ENCODE measurements at places on chromosomes 11 and 22.
A peak's percentile ranks its signal among the peaks of the same experiment; 100 is the strongest.

- no peak for DNase-seq
These were observed 433.3 kb downstream of the BUD13 start for GRCh38 chr11:116339306-116340098.

DNA sequence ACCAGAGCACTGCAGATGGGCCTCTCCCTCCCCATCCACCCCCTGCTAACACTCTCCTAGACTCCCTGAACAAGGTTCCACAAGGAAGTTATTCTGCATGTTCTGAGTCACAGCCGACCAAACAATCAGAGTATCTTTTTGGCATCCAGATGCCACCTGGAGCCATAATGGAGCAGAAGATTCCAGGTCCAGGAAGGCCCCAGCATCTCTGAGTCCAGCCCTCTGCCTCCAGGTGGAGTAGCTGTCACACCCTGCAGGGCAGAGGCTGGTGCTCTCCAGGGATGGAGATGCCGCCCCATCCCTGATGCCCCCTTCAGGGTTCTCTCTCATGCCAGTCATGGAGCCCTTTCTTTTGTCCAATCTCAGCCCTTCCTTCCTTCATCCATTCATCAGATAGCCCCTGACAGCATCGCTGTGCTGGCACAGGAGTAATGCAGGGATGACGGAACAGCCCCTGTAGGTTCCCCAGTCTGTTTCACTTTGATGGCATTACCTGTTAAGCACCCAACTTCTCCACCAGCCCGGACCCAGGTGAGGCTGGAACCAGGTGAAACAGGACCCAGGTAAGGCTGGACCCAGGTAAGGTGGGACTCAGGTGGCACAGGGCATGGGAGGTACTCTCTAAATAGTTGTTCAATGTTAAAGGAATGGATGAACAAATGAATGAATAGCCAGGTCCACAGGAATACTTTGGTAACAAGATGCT lies 20.1 kb upstream of the TSKU start:
- DNase-seq = no peak

GRCh38 chr11:121930004-121930965 lies 185.7 kb downstream of the BLID start:
- no peak for DNase-seq

DNA sequence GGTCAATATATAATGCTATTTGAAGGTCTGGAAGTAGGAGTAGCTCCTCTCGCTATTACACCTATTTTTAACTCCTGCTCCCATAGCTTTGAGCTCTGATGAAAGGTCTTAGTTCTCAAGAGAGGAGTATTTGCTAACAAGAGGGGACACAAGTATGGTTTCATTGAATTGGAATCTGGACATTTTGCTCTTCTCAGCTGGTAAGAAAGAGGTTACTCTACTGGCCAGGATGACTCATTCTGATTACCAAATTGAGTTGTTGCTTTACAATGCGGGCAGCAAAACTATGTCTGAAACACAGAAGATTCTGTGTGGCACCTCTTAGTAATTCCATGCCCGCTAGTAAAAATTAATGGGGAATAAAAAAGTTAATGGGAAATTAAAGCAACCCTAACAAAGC lies 63.6 kb upstream of the EP300 start:
- no peak for DNase-seq

GRCh38 chr22:22800716-22801115 lies 86.9 kb upstream of the IGLL5 start:
- DNase-seq = no peak

DNA sequence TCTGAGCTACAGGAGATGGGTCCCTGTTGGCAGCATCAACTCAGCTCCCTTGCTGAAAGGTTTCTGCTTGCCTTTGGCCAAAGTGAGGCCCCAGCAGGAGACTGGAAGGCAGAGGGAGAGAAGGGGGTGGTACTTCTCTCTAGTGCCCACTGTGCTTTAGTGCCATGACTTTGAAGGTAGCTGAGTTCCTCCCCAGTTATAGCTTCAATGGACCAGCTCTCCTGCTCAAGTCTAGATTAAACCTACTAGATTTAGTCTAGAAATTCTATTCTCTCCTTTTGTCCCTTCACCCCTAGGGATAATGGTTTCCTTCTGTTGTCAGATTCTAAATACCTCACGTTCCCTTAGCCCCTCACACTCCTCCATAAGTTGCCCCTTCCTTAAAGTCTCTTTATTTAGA lies 119.2 kb downstream of the TIMP3 start:
- no peak for DNase-seq

DNA sequence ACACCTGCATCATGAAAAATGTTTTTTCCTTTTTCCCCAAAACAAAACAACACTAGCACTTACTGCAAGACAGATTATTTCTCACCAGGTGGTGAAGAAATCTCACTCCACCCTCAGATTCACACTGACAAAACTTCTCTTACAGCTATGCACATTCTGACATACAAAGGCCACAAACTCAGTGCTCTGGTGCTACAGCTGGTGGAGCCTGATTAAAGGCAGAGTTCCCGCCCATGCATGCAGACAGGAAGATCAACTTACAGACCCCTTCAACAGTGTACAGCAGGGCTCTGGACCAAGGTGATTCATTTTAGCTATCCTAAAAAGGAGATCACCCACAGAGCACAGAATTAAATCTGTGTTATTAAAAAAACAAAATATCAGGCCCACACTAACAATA lies 112.6 kb downstream of the CADM1 start:
- DNase-seq = no peak

- no peak for DNase-seq
These were observed 12.1 kb upstream of the ADORA2A start for GRCh38 chr22:24414984-24415945.

GRCh38 chr11:74696939-74697675 lies 34.1 kb downstream of the CHRDL2 start:
- no peak for DNase-seq

DNA sequence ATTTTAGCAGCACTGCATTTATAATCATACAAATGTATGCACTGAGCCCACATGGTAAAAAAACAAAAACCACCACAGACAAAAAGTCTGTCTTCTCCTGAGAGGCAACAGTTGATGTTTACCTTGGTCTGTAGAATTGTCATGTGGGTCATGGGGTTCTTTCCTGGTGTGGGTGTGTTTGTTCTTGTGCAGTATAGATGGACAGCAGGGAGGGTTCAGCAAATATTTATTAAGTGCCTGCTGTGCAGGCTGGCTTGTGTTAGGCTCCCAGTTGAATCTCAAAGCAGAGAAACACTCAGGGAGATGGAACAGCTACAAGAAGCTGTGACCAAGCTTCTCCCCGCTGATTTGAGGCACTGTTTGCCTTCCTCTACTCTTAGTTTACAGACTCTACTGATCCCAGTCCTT lies 82.2 kb downstream of the PISD start:
- no peak for DNase-seq

- DNase-seq = no peak
These were observed 5.4 kb upstream of the KCNJ4 start for GRCh38 chr22:38460426-38460840.

DNA sequence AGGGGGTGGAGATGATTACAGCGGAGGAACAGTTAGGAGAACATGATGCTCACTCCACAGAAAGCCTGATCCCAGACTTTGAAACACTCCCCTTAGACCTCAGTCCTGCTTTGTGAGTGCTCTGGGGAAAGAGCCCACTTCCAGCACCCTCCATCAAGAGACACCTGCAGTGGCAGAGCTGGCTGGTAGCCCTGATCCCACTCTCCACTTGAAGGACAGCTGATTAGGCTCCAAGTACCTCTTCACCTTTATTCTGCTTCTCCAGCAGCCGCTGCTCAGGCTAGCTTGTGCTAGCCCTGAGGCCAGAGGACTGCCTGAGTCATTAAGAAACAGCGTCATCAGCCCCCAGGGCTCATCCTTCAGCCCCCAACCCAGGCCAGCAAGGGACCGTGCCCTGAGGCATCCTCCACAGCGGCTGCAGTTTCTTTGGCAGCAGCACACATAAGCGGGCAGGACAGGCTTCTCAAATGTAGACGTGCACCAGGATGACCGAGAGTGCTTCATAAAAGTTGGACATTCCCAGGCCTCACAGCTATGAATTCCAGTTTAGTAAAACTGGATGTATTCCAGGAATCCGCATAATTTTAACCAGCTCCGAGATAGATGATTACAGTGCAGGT lies 146.0 kb upstream of the TBCEL start:
- no peak for DNase-seq

DNA sequence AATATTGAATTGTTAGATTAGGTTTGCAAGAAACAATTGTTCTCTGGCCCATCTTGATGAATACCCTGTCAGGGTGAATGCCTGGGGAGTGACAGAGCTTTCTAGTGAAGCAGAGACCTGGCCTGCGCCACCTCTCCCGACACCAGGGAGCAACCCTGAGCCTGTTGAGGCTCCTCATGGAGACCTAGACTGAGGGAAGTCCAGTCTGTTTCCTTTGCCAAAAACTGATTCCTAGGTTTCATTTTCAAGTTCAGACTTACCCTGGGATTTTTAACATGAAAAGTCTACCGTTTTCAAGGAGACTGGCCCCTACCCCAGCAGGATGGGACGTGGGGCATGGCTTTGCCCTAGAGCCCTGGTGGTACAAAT lies 173.7 kb upstream of the SORL1-AS1 start:
- no peak for DNase-seq

DNA sequence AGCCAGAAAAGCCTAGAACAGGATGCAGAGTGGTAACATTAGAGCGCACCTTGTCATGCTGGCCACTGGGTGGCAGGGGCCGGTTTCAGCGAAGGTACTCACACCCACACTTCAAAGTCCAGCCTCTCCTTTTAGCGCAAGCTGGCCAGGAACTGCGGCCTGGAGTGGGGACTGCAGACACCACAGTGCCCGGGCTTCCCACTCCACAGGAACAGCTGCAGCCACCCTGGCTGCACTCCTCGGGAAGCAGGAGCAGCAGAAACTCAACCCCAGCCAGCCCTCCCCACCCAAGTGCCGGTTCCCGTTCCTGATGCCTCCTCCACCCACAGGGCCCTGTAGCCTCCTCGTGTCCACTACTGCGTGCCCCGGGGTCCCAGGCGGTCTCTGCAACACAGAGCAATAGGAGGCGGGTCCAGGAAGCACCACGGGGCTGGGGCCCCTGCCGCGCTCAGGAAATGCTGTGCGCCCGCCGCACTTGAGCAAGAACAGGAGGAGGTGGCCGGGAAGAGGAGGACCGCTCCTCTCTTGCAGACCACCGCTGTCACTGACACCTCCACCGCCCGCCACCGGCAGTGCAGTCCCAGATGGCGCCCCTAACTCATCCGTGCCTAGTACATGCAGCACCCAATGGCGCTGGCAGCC lies 2.2 kb downstream of the RFPL2 start:
- peak; percentile 50 for DNase-seq

DNA sequence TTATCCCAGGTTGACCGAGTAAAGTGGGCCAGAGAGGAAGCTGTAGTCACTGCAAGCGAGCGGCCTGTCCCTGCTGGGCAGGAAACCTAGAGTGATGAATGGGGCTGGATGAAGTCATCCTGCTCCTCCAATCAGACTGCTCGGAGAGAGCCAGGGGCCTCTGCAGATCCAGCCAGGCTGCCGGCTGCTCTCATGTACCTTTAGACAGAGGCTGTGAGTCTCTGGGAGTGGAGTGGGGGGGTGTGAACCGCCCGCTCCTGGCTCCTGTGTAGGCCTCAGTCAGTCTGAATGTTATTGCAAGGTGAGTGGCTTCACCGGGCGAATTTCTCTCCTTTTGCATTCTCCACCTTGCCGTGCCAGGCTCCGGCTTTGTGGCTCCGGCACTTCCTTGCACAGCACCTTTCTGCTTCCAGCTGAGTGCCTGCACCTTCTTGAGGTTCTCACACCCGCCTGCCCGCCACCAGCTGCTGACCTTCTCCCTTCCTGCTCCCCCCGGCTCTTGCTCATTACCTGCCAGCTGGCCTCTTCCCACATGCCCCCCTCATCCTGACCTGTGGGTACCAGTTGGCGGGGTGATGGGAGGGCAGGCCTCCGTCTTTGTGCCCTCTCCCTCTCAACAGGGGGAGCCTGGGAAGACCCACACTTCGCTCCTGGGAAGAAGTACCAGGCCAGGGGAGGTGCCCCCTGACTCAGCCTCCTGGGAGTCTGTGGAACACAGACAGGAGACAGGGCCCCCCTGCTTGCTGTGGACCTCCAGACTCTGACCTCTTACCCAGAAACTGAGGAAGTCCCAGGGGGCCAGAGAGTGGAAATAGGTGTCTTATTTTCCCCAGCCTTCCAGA lies 79.9 kb downstream of the GRAMD1B start:
- no peak for DNase-seq

DNA sequence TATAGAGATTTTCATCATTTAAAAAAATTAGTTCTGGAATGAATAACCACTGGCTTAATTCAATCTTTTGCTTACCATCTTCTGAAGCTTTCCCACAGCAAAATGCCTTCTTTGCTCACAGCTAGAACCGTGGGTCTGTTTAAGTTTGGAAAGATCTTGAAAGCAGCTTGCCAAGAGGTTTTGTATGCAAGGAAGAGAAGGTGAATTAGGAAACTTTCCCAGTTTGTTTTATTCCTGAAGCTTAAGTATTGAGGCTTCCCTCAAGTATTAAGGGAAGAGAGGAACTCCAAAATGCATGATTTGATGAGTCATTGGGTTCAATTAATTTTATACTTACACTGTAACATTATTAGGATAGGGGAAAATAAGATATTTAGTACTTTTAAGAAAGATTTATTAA lies 1.9 kb upstream of the ARHGEF12 start:
- no peak for DNase-seq

DNA sequence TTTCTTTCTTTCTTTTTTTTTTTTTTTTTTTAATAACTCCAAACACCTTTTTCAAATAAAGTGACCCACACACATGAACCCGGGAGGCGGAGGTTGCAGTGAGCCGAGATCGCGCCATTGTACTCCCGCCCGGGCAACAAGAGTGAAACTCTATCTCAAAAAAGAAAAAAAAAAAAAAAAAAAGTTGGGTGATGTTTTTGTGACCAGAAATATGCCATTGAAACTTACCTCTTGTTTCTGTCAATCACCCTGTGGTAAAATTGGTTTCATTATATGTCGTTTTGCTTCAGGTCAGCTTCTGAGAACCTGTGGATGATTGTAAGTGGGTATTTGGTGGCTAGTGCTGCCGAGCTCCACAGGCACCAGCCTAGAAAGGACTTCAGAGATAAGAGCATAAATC lies 238.8 kb downstream of the TBC1D22A start:
- no peak for DNase-seq

GRCh38 chr11:45243967-45244366 lies 42.2 kb downstream of the SYT13 start:
- no peak for DNase-seq

DNA sequence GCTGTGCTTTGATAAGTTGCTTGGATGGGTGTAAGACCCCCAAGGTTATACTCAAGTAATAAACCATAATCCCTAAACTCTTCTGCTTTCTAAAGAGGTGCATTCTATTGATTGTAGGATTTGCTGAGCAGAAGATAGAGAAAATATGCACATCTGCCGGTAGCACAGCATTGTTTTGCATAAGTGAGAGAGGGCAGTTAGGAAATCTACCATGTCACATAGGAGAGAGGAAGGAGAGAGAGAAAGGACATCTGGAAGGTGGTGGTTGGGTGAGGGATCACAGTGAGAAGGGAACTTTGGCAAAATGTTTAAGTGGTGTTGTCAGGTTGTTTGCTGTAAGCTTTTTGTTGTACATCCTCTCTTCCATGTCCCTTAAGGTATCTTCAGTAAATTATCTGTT lies 73.6 kb upstream of the BDNF start:
- no peak for DNase-seq

- no peak for DNase-seq
These were observed 2.2 kb downstream of the CALCA start for GRCh38 chr11:14969901-14970323.
